ENCODE measurements at places on chromosomes 16 and 17.

DNA sequence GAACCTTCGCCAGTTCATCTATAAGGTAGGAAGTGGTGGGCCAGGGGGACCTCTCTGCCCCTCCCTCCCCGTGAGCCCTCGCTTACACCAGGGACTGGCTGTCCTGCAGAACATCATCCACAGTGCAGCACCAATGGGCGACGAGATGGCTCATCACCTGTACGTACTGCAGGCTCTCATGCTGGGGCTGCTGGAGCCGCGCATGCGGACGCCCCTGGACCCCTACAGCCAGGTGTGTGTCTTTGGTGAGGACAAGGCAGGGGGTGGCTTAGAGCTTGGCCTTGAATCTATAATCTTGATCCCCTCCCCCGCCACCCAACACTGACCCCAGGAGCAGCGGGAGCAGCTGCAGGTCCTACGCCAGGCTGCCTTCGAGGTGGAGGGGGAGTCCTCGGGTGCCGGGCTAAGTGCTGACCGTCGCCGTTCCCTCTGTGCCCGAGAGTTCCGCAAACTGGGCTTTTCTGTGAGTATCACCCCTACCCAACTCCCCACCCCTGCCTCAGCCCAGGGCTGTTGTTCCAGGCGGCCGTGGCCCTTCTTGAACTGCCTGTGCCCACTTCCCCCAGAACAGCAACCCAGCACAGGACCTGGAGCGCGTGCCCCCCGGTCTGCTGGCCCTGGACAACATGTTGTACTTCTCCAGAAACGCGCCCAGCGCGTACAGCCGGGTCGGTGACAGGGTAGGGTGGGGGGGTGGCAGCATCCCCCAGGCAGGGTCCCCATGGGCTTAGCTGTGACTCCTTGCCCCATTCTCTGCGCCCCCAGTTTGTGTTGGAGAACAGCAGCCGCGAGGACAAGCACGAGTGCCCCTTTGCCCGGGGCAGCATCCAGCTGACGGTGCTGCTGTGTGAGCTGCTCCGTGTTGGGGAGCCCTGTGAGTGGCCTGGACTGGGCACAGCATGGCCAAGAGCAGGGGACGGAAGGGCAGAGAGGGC, 2.7 kb downstream of the ELMO3 start:
- DNase-seq: no peak

DNA sequence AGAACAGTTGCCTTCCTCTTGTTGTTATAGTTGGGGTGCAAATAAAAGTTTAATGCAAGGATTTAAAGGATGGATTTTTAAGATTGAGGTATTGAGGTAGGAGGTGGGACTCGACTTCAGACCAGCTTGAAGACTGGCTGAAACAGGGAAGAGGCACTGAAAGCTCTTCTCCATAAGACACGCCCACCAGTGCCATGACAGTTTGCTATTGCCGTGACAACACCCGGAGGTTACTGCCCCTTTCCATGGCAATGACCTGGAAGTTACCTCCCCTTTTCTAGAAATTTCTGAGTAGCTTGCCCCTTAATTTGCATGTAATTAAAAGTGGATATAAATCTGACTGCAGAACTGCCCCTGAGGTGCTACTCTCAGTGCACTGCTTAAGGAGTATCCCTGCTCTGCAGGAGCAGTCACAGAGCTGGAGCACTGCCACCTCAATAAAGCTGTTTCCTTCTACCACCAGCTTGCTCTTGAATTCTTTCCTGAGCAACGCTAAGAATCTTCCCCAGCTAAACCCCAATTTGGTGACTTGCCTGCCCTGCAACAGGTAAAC, 122.6 kb downstream of the SHISA6 start:
- no peak for DNase-seq

GRCh38 chr16:50121721-50122445, 31.2 kb upstream of the TENT4B start:
- no peak for DNase-seq

DNA sequence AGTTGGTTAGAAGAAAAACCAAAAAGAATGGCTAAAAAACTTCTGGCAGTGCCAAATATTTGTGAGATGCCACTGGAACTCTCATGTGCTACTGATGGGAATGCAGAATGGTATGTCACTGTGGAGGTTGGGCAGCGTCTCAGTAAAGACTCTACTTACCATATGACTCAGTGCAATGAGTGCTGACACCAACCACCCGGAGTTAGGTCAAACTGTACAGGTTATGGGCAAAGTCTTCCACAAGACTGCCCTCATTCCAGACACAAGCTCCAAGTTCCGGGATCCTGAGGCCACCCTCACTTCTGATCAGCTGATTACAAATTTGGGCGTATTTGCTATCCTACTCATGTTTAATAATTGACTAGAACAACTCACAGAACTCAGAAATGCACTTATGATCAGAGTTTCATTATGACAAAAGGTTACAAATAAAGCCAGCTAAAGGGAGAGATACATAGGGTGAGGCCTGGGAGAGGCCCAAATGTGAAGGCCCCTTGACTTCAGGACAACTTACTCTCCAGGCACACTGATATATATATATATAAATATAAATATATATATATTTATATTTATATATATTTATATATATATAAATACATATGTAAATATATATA, 114.9 kb downstream of the TRIM37 start:
- peak; percentile 76 for DNase-seq

GRCh38 chr16:81166417-81167300, 70.5 kb upstream of the GCSH start:
- DNase-seq: no peak

All from fibroblast of skin of right biceps (primary cell).